ENCODE measurements at places on chromosomes 1 and 21. TPM values are rescaled to one million over a fixed set of nuclear protein-coding genes. Genes with fewer than 3 reads are reported as not detected.

DNA sequence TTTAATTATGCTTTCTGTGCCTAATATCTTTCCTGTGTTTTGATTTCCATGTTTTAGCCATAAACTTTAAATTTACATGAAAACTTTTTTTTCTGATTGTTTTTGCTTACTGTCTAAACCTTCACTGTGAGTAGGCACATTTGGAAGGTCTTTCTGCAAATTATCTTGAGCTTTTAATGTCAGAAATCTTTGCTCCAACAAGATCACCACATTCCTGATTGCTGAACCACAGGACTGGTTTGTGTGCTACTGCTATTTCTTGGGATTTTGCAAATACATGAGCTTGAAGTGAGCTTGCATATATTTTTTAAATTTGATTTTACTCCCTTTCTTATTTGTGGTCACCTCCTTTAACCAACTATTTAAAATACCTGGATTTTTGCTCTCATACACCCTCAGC is 61.3 kb downstream of the PTBP2 start:
- DNase-seq: no peak

DNA sequence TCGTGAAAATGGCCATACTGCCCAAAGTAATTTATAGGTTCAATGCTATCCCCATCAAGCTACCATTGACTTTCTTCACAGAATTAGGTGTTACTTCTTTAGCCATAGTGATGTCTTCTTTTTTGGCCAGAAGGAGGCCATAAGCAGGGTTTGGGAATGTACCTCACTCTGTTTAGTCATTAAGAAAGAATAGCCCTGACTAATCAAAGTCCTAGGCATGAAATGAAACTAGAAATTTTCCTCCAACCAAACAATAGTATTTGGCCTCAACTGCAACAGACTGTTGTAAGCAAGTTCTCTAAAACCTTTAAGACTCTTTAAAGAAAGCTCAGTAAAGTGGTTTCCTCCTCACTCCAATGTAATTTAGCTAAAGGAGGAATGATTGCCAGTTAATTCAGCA is 163.9 kb downstream of the AKT3 start:
- DNase-seq: no peak

The AGRN gene
- total RNA-seq: 18.5 TPM

GRCh38 chr1:152034654-152035538 is 1.9 kb downstream of the S100A11 start:
- peak; percentile 40 for DNase-seq

The FCGR3A gene
- total RNA-seq: 19.9 TPM

DNA sequence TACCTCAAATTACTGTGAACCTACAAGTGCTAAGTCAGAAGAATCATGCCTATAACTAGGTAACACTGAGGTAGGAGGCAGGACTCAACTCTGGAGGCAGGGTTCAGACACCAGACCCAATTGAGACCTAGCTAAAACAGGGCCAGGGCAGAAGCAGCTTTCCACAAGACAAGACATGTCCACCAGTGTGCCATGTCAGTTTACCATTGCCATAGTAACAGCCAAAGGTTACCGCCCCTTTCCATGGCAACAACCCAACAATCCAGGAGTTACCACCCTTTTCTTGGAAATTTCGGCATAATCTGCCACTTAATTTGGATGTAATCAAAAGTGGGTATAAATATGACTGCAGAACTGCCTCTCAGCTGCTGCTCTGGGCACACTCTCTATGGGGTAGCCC is 432.3 kb downstream of the DPYD start:
- no peak for DNase-seq
